ENCODE measurements at places on chromosomes 2 and 18.

DNA sequence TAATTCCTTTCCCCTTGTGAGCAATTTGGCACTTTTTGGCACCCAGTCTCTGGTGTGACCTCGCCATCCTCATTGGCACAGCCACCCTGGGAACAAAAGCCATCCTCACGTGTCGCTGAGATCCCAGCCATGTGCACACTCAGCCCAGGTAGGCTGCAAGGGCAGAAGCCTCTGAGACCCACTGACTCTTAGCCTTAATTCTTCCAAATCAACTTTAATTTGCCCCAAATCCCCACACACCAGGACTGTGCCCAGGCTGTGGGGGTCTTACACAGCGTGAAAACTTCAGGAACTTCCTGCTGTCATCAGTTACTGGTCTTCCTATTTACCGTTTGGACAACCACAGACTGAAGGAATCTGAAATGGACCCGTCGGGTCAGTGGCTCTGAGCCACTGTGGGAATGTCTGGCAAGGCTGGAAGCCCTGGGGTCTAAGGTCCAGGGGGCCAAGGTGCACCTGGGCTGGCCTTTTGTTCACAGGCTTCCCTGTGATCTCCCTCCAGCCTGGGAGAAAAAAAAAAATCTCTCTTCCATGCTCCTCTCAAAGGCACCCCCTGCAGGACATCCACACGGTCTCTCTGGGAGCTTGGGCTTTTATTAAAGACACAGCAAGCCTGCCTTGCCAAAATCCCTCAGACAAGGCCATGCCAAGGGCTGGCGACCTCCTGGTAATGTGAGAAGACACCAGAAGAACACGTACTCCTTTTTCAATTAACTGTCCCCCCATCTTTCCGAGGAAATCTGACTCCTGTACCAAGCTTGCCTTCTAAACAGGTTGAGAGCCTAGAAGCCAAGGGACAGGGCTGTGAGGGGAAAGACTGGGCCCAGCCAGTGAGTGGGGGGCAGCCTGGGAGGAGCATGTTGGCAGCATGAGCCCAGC lies 42.1 kb upstream of the LAPTM4A start:
- DNase-seq: no peak

DNA sequence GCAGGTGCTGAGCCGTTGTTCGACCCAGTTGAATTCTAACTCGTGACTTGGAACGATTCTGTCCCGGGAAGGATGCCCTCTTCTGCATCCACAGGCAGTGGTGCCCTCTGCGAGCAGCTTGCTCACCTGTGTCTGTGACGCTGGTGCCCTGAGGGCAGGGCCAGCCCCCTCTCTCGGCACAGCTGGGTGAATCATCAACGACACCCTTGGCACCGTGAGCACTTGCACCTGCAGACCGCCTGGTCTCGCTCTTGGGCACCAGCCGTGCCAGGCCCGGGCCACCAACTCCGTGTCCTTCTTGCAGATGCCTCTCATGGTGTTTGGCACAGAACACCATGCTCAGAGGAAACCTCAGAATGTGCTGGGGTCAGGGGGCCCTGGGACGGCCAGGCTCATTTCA lies 75.0 kb downstream of the SLC66A2 start:
- DNase-seq: no peak

GRCh38 chr18:27769152-27769551 lies 407.8 kb downstream of the CDH2 start:
- no peak for DNase-seq

DNA sequence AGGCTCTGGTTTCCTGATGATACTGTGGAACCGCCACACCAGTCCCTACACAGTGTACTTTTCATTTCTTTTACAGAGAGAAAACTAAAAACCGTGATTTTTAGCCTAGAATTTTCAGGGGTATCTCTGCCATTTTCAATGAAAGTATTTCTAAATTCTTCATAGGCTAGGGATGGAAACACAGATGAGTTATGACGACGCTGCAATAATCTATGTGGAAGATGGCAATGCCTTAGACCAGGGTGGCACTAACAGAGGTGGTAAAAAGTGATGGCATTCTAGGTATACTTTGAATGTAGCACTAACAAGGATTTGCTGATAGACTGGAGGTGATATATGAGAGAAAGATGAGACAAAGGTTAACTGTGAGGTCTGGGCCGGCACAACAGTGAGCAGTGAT lies 56.5 kb downstream of the TTC21B start:
- DNase-seq: no peak

DNA sequence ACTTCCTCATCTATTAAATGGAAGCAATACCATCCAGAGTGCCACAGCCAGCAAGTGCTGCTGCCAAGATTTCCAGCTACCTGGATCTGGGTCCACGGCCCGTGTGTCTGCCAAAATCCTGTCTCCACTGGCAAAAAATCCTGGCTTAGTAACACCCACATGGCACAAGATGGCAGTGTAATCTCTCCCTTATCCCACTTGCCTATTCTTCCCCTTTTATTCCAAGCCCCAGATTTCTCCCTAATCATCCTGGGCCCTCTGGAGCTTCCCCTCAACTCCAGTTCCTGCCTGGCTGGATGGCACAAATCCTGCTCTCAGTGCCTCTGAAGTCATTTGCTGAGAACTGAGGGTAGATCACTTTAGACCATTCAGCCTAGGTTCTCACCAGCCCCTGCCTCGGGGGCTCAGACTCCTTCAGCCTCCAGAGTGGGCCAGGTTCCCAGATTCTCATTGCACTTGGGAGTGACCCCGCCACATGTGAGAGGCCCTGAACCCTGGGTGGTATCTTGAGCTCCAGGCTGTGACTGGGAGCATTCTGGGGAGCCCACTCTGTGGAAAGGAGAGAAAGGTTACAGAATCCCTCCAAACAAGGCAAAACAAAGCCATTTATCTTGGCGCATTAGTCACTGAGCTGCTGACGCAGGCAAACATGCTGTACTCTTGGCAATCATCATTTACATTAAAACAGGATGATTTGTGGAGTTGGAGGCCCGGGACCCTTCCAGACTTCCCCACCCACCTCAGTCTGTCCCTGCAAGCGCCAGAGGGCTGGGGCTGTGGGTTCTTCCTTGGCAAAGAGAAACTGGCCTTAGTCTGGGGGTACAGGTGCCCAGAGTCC lies 325.8 kb downstream of the DYSF start:
- no peak for DNase-seq

- no peak for DNase-seq
These were observed 44.4 kb downstream of the BCL11A start for GRCh38 chr2:60509066-60509465.

GRCh38 chr18:1483385-1483784 lies 578.7 kb downstream of the ADCYAP1 start:
- DNase-seq: no peak

GRCh38 chr2:110931648-110932047 lies 189.1 kb upstream of the BCL2L11 start:
- DNase-seq: no peak

GRCh38 chr2:155372969-155373368 lies 674.5 kb downstream of the KCNJ3 start:
- DNase-seq: no peak

- no peak for DNase-seq
These were observed 323.2 kb upstream of the TFPI start for GRCh38 chr2:187877391-187877790.

DNA sequence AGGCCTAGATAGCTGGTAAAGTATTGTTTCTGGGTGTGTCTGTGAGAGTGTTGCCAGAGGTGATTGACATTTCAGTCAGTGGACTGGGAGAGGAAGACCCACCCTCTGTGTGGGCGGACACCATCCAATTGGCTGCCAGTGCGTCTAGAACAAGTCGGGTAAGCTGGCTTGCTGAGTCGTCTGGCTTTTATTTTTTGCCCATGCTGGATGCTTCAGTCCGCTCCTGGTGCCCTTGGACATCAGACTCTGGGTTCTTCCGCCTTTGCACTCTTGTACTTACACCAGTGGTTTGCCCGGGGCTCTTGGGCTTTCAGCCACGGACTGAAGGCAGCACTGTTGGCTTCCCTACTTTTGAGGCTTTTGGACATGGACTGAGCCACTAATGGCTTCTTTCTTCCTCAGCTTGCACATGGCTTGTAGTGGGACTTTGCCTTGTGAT lies 24.3 kb downstream of the DIS3L2 start:
- DNase-seq: no peak

- DNase-seq: no peak
These were observed 84.1 kb upstream of the CTNNA2 start for GRCh38 chr2:79428745-79429144.

GRCh38 chr2:42813763-42814162 lies 21.4 kb upstream of the HAAO start:
- no peak for DNase-seq

DNA sequence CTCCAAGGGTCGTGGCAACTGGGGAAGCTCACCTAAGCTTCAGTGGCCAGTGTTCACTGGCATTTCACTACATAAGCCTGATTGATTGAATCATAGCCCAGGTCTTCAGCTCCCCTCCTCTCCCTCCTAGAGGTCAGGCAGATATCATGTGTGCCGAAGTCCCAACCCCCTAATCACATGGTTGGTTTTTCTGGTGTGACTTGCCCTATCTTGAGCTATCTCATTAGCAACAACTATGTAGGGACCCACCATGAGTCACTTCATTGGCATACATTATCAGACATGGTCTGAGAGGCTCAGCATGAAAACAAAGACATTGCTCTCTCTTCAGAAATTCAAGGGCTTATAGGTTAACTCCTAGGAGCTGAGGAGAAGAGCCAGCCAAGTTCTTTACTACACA lies 76.8 kb downstream of the LYPD1 start:
- no peak for DNase-seq

DNA sequence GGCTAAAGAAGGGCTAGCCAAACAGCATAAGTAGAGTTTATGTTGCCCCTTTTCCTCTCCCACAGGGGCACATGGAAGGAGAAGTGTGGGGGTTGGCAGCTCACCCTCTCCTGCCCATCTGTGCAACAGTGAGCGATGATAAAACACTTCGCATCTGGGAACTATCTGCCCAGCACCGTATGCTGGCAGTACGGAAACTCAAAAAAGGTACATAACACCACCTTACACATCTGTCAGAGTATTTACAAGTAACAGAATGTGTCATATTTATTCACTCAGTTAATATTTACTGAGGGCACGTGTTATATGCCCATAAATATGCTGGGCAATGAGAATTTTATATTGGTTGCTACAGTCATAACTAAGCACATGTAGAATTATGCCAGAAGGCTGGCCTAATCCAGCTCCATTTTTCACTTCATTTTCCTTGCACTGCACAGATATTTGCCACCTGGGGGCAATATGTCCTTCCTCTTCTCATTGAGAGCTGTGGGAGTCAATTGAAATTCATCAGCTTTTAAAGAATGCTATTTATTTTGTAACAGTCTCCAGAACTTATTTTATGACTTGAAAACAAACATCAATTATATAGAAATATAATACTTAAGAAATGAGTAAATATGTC lies 150.6 kb downstream of the RTN4 start:
- no peak for DNase-seq

DNA sequence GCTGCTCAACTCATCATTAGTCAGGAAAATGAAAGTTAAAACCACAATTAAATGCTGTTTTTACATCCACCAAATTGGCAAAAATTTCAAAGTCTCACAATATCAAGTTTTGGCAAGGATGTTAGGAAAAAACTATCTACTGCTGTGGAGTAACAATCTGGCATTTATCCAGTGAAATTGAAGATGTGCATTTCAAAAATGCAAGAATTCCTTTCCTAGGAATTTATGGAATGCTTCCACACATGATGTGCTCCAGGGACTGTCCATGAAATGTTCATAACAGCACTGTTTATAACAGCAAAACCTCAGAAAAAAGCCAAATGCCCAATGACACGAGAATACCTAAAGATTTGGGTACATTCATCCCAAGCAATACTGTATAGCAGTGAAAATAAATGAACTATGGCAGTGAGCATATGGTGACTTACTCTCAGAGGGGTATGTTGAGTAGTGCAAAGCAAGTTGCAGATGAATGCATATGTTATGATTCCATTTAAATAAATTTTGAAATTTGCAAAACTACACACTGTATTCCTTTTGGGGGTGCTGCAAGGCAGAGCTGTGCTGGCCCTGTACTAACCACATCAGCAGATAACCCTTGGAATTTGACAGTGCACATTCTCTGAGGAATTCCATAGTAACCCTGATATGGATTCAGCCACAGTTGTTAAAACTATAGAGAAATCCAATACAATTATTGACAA lies 41.3 kb upstream of the GYPC start:
- DNase-seq: no peak
